ENCODE measurements at places on chromosomes 13 and 19.

DNA sequence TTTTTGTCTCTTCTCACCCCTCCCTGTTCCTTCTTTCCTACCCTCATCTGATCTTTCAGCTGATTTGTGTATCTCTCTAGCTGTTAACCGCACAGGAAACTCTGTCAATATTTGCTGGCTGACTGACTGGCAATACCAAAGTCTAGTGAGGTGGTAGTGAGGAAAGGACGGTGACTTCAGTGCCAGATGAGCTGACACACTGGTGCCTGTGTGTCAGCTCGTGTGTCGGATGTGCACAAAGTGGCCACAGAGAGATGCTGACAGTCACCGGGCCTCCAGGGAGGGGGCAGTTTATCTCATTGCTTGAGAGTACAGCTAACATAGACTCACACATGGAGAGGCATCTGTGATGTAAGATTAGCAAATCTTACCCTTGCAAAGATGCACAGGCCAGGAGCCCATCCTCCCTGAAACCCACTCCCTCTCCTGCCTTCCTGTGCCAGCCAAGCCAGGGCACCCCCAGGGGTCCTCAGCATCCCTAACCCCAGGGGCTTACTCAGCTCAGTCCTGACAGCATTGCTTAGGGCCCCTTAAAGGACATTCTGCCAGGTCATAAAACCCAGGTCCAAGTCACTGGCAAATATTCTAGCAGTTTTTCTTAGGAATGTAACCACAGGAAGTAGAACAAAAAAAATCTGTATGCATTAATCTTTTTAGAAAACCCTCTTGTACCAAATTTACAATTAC is 80.2 kb downstream of the SHISA2 start:
- DNase-seq: peak; percentile 26

DNA sequence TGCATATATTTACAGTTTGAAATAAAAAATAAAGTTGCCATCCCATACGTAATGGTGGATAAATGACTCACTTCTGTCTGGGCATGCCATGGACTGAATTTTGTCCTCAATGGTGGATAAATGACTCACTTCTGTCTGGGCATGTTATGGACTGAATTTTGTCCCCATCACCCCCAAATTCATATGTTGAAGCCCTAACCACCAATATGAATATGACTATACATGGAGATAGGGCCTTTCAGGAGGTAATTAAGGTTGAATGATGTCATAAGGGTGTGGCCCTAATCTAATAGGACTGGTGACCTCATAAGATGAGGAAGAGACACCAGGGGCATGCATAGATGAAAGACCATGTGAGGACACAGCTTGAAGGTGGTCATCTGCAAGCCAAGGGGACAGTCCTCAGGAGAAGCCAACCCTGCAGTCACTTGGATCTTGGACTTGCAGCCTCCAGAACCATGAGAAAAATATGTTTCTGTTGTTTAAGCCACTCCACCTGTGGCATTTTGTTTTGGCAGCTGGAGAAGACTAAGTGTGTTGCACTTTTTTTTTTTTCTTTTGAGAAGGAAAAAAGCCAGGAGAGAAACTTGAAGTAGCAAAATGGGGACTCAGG is 41.8 kb downstream of the RFC3 start:
- DNase-seq: no peak

GRCh38 chr19:43572171-43572588 is 3.1 kb downstream of the XRCC1 start:
- DNase-seq: no peak

- no peak for DNase-seq
Measured at GRCh38 chr13:110420626-110421025, 113.5 kb downstream of the COL4A2 start.

- DNase-seq: no peak
Measured at GRCh38 chr13:35527451-35527850, 51.0 kb upstream of the MAB21L1 start.

DNA sequence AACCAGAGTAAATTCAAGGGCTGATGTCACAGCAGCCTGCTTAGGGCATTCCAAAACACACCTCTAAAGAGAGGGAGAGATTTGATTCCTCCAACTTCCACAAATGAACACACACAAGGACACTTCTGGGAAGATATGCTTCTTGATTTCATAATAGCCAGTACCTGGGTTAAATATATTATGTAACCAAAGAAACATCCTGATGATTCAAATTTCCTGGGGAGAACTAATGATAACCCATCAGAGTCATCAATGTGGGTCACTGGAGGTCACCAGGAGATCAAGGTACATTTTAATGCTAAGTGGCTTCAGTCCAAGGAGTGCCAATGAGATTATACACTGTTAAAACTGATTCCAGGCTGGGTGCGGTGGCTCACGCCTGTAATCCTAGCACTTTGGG is 54.0 kb upstream of the DOCK9 start:
- DNase-seq: no peak

DNA sequence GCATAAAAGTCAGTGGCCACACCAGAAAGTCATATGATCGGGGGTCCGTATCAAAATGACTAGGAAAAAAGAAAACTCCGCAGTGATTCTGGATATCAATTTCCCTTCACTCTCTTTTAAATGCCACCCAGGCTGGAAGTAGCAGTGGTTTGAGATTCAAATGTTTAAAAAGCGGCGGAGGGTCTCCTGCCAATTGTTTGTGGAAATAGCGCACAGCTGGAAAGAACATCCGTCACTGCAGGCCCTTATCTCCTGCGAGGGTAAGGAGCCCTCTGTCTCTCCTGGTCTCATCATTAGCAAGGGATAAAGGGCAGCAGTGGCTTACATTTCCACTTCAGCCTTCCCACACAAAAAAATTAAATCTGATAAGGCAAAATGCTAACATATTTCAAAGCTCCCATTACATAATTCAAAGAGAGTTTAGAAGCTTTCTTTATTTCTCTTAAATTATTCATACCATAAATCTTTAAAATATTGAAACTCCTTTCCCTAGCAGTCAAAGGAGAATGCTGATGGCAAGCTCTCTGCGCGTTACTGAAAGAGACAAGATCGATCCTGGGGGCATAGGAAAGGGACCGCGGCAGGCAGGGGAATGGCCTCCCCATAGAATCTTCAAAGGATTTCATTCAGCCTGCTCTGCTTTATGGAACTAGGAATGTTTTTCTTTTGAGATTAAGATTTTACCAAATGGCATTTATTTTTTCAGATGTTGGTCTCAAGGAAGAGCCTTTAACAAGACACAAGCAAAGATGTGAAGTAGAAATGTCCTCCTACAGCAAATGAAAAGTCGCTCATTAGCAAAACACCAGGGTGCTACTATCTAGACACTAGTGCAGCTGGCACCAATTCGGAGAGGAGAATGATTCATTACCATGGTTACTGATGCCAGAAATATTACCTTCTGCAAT is 35.0 kb downstream of the AMER2 start:
- DNase-seq: no peak

- no peak for DNase-seq
Measured at GRCh38 chr19:19296953-19297689, 23.2 kb downstream of the SUGP1 start.

DNA sequence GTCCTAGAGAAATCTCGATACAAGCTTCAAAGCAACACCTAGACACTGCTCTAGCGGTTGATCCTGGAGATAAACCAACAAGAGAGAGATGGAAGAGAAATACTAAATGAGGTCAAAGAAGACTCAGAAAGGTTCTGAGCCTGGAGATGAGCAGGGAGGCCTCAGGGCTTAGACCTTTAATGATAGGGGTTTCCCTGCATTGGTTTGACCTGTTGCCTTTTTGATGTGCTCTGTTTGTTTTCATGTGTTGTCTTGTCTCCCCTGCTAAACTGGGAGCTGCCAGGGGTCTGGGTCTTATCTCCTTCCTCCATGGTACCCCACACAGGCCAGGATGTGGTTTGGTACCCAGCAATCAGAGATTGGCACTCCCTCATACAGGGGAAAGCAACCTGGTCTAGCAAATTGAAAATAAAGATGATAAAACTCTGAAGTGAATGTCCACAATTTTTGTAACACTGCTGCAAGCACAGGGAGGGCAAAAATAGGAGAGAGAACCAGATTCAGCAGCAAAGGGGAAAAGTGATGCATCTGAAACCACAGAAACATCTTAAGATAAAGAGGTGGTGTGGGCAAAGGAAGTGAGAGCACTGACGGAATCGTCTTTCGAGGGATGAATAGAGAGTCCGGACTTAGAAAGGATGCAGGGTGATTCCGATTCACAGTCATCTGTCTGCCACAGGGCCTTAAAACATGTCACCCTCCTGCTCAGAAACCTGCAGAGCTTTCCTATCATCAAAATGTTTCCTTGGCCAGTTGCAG is 3.5 kb downstream of the FFAR2 start:
- DNase-seq: no peak

DNA sequence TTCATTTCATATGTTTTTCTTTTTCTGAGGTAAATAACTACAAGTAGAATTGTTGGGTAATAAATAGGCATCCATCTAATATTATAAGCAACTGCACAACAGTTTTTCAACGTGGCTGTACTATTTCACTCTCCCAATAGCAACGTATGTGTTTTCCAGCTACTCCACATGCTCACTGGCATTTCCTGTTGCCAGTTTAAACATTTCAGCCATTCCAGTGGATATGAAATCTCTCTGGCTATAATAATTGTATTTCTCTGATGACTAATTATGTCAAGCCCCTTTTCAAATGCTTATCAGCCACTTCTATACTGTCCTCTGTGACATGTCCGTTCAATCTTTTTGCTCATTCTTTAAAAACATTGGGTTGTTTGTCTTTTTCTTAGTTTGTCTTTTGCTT is 26.8 kb upstream of the ALOX5AP start:
- DNase-seq: no peak

GRCh38 chr13:76879203-76879882 is 6.9 kb downstream of the KCTD12 start:
- peak; percentile 31 for DNase-seq

DNA sequence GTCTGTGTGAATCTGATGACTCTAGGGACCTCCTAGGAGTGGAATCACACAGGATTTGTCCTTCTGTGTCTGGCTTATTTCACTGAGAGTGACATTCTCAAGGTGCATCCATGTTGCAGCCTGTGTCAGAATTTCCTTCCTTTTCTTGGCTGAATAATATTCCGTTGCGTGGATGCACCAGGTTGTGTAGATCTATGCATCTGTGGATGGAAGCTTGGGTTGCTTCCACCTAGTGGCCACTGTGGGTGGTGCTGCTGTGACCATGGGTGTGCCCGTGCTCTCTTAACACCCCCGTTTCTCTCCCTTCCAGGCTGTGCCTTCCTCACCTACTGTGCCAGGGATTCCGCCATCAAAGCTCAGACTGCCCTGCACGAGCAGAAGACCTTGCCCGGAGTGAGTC is 26.2 kb downstream of the CELF5 start:
- DNase-seq: peak; percentile 29

GRCh38 chr13:80463673-80464352 is 122.9 kb upstream of the SPRY2 start:
- no peak for DNase-seq

GRCh38 chr19:17946965-17947784 is 14.4 kb downstream of the CCDC124 start:
- DNase-seq: no peak

DNA sequence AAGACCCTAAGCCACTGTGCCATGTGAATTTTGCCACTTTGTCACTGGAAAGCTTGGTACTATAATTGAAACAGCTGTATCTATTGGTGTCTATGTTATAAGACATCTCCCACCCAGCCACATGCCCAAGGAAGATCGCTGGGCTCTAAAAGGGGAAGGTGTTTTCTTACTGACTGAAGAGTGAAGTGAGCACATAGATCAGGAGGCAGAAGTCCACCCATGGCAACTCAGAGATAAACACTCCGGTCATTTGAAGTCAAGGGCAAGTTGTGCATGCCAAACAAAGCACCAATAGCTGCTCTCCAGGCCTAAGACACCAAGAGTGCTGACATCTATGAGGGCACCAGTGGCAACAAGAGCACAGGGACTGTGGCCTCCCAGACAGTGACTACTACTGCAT is 153.8 kb downstream of the KCTD12 start:
- DNase-seq: no peak

DNA sequence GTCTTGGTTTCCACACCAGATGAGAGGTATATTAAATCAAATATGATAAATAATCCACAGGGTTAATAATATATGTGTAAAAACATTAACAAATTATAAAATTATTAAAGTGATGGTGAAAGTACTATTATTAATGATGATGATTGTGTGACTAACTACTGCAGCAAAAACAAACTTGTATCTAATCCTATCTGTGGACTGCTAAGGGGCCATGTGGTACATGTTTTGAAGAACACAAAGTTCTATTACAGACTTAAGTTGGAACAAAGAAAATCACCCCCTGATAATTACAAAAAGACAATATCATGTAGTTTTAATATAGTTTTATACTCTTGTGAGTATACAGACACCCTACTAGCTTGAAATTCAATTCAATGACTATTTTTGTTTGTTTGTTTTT is 504.2 kb upstream of the NBEA start:
- DNase-seq: no peak

DNA sequence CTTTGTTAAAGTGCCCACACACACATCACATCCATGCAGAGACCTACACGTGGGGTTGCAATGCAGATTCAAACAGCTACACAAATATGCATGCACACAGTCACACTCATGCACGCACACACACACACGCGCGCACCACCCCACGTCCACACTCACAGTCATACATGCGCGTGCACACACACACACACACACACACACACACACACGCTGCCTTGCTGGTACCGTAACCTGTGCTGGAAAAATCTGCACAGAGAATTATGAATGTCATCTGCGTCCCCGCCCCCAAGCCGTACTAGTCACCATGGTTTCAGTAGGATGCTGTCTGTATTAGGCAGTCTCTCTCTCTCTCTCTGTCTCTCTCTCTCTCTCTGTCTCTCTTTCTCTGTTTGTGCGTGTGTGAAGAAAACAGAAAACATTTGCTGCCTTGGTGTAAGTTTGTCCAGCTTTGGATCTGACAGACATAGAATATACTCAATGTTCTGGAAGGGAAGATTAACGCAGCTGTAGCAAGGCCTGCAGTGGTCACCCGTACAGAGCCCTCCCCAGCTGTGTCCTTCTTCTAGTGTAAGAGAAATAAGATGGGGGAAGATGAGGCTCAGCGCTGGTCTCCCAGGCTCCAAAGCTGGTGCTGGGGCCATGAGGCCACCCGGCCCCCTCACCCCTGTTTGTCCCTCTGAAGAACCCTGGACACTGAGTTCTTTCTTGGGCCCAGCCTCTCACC is 26.4 kb upstream of the DPP9 start:
- no peak for DNase-seq

DNA sequence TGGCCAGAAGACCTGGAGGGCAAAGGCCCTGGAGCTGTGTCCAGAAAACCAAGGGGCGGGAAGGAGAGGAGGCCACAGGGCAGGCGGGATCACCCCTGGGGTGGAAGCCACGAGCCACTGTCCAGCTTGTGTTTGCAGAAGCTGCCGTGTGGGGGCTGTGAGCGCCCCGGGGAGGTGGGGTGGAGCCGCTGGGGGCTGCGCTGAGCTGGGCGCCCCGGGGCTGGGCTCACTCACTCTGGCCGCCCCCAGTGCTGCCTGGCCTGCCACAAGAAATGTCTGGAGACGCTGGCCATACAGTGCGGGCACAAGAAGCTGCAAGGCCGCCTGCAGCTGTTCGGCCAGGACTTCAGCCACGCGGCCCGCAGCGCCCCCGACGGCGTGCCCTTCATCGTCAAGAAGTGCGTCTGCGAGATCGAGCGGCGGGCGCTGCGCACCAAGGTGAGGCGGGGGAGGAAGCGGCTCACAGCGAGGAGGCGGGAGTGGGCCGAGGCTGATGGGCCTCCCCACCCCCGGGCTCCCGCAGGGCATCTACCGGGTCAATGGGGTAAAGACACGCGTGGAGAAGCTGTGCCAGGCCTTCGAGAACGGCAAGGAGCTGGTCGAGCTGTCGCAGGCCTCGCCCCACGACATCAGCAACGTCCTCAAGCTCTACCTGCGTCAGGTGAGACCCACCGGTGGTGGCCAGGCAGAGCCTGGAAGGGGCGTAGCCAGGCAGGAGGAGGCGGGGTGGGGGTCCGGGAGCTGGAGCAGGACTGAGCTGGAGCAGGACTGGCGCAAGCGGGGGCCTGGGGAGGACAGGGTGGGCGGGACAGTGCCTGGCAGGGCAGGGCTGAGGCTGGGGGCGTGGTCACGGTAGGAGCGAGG is 13.6 kb downstream of the POLR2E start:
- no peak for DNase-seq
